AML-193 (cell line): ENCODE measurements at places on chromosomes 2 and 18.

- DNase-seq: no peak
Observed at GRCh38 chr2:145744541-145745386, 1224.8 kb upstream of the ZEB2 start.

DNA sequence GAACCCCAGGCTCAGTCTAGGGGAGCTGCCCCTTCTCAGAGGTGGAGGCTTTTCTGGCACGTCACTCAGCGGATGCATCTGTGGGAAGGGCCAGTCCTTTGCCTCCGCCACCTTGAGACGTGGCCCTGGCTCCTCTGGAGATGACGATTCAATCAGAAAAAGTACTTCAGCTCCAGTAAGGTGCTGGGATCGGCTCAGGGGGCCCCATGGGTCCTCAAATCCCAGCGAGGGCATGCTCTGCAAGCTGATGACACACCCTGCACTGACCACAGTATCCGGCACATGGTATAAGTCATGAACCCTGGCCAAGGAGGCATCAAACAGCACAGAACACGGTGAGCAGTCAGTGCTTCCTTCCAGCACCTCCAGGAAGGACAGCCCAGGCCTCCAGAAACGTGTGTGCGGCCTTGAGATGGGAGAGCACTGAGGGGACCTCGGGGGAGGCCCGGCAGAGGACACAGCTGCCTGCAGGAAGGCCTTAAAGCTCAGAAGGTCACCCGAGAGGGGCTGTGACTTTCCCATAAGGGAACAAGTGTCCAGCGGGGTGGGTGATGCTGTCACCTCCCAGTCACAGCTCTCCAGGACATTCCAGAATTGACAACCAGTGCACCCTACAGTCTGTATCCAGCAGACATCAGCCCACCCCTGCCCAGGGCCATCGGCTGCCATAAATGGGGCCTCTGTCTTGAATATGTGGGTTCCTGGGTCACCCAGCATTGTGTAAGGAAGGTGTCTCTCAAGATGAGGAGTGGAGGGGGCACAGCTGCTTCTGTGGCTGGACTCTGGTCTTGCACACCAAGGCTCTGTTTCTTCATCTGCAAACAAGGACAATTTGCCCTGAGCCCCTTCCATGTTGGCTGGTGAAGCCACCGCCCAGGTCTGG, 205.8 kb downstream of the NDUFA10 start:
- no peak for DNase-seq

DNA sequence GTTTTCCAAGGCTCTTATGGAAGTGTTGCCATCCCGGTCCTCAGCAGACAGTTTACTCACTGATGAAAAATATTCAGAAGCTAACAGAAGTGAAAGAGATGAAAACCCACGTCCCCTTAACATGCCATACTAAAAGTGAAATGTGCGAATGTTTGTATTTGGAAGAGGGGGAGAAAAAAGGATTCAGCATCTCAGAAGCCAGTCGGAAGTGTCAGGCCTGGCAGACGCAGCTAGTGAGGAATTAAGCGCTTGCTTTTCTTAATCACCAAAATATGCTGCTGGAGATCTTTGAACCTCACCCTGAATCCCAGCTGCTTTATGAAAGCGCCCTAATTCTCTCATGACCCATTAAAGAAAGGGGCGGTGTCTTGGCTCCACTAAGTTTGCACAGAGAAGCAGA, 653.7 kb downstream of the DCDC2C start:
- DNase-seq: no peak

GRCh38 chr2:46042207-46042637, 255.0 kb upstream of the EPAS1 start:
- DNase-seq: no peak

- no peak for DNase-seq
Observed at GRCh38 chr2:216504376-216504762, 5.7 kb downstream of the RPL37A start.

GRCh38 chr2:235444101-235444597, 49.7 kb upstream of the AGAP1 start:
- no peak for DNase-seq

DNA sequence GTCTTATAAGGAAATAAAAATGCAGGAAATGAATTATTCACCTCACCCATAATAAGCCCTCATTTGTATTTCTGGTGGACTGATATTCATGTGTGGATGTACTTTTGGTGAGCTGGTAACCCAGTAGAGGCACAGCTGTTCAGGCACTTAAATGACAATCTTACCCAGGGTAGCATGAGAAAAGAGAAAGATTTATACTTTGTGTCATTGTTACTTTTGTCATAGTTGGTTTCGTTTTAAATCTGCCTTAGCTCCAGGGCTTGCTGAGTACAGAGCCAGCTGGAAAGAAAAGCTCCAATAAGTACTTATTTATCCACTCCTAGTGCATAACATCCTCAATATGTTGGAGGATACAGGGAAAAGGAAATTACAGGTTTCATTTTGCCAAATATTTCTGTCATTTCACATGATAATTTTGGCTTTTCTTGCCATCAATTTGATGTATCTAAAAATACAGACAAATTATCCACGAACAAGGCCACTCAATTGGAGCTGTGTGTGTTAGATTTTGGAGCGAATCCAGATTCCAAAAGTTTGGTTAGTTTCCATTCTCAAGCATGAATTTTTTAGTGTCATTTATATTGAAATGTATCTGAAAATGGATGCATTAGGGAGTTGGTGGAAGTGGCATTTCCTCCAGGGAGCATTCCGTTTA, 1276.1 kb upstream of the FAM98A start:
- DNase-seq: no peak

DNA sequence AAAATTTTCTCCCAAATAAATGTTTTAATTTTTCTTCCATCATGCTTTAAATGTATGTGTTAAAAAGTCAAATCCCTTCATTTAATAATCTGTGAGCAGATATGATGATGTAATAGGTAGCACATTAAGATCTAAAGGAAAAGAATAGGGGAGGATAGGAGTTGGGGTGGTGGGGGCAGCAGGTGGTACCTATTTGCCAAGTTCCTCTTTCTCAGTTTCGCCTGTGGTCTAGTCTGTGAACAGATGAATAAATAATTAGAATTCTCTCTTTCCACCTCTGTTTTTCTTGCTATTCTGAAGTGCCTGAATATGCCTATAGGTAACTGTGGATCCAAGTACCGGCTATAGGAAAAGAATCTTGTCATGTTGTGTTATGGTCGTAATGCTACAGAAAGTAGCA, 152.5 kb downstream of the NRXN1 start:
- no peak for DNase-seq

- no peak for DNase-seq
Observed at GRCh38 chr2:181743723-181744031, 63.4 kb upstream of the NEUROD1 start.
